ENCODE measurements at places on chromosomes 1 and 21.

GRCh38 chr1:214317300-214317699, 36.3 kb downstream of the SMYD2 start:
- no peak for DNase-seq

- DNase-seq, result no peak
Observed at GRCh38 chr1:197768014-197768805, 7.1 kb downstream of the DENND1B start.

DNA sequence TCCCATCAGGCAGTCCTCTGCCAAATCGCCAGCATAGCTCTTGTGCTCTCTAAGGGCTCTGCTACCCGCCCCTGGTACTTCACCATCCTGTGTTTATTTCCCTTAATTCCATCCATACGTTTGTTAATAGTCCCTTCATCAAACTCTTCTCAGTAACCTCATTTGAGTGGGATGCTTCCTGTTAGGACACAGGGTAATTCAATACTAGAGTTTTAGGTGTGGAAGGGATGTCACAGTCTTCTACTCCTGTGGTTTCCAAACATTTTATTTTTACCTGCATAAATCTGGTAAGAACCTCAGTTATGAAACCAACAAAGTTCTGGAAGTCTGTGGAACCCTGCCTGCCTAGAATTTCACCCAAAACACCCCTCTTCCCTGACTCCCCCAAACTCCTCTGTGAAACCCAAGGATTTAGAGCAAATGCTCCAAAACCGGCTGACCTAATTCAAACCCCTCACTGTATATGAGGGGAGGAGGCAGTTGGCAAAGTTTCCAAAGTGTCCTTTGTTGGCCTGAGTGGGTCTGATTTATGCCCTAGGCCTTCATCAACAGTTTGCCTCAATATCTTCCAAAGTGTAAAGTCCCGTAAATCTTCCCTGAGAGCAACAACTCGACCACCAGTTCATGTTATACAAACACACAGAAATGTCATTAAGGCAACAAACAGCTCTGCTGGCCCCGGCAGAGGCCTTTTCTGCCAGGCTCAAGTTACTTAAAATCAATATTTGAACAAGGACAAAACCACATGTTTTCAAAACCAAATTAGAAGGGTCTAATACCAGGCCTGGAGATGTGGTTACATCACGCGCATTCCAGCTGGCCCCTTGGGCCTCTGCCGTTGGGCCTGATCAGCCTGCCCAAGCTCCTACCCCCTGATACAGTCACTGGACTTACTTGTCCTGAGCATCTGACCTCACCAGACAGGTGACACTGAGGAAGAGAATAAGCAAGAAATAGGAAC, 82.4 kb upstream of the FGGY start:
- DNase-seq, result no peak

- DNase-seq, result no peak
Observed at GRCh38 chr1:211699059-211699458, 23.6 kb upstream of the NEK2 start.

GRCh38 chr1:63705078-63705477, 68.7 kb upstream of the ROR1 start:
- no peak for DNase-seq

- no peak for DNase-seq
Observed at GRCh38 chr1:153393926-153394325, 3.1 kb upstream of the S100A8 start.

- no peak for DNase-seq
Observed at GRCh38 chr1:168180148-168180524, 1.4 kb downstream of the TIPRL start.

DNA sequence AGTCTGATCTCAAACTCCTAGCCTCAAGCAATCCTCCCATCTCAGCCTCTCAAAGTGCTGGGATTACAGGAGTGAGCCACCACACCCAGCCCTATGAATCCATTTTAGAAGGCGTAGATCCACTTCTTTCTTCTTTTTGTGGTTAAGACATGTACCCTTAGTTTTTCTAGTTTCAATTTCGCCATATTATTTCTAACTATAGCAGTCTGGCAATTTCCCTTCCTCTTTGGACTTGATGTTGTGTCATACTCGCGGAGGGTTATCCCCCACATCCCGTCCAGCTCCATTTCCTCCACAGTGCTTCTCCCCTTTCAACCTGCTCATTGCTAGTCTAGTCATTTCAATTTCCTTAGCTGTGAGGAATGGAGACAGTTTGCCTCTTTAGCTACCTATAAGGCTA, 5.2 kb upstream of the LRRC8D start:
- DNase-seq, result no peak
